Camera-type eye (tissue), 1 donor: ENCODE measurements at places on chromosomes 3 and 15. TPM values are rescaled to one million over a fixed set of nuclear protein-coding genes. Genes with fewer than 3 reads are reported as not detected.

The HRG gene
- not detected for total RNA-seq

The C3orf20 gene
- 0.22 TPM for total RNA-seq

The ABTB1 gene
- 41.1 TPM for total RNA-seq

The NBEAL2 gene
- 20.4 TPM for total RNA-seq

The NR1I2 gene
- 0.38 TPM for total RNA-seq
